ENCODE measurements at places on chromosomes 3 and 15.

- DNase-seq, result no peak
- no peaks in the 10 kb centered on the region for H3K36me3 ChIP-seq
- no peak overlapping the region for H3K27ac ChIP-seq
- H3K27me3 ChIP-seq, result no peaks in the 10 kb centered on the region
Observed at GRCh38 chr3:136979684-136980083, 21.9 kb downstream of the IL20RB start.

GRCh38 chr3:49910409-49911123, 6.9 kb upstream of the MST1R start:
- peaks cover 20% of the 10 kb centered on the region for H3K4me1 ChIP-seq
- no peak for DNase-seq
- H3K4me3 ChIP-seq, result no peak overlapping the region
- H3K27ac ChIP-seq, result no peak overlapping the region
- H3K27me3 ChIP-seq, result no peaks in the 10 kb centered on the region

GRCh38 chr3:60456180-60456579, 795.1 kb downstream of the FHIT start:
- H3K27ac ChIP-seq, result no peak overlapping the region
- H3K4me1 ChIP-seq, result no peaks in the 10 kb centered on the region
- no peaks in the 10 kb centered on the region for H3K36me3 ChIP-seq
- DNase-seq, result no peak
- H3K27me3 ChIP-seq, result no peaks in the 10 kb centered on the region
- no peak overlapping the region for H3K4me3 ChIP-seq

GRCh38 chr3:120263792-120264191, 21.2 kb downstream of the GPR156 start:
- no peak overlapping the region for H3K27ac ChIP-seq
- no peak overlapping the region for H3K4me3 ChIP-seq
- H3K27me3 ChIP-seq, result no peaks in the 10 kb centered on the region
- no peak for DNase-seq

DNA sequence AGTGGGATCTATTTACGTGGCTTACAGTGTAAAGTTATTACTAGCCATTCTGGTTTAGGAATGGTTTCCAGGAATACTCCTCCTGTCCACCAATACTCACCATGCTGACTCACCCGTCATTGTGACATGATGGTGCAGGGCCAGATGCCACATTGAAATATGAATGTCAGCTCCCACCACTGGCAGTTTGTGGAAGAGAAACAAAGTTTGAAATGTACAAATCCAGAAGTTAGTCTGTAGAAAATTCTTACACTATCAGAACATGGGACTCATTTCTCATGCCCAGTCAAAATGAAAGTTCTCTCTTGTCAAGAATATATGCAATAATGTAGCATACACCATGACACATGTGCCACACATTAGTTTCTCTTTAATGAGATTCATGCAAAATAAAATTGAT, 14.4 kb upstream of the TSPAN3 start:
- peaks cover 9% of the 10 kb centered on the region for H3K4me1 ChIP-seq
- H3K36me3 ChIP-seq, result no peaks in the 10 kb centered on the region
- no peak overlapping the region for H3K4me3 ChIP-seq

GRCh38 chr3:43073116-43073835, 32.6 kb downstream of the POMGNT2 start:
- no peaks in the 10 kb centered on the region for H3K27me3 ChIP-seq
- peaks cover 10% of the 10 kb centered on the region for H3K4me1 ChIP-seq
- H3K36me3 ChIP-seq, result no peaks in the 10 kb centered on the region
- DNase-seq, result no peak
- no peak overlapping the region for H3K27ac ChIP-seq

DNA sequence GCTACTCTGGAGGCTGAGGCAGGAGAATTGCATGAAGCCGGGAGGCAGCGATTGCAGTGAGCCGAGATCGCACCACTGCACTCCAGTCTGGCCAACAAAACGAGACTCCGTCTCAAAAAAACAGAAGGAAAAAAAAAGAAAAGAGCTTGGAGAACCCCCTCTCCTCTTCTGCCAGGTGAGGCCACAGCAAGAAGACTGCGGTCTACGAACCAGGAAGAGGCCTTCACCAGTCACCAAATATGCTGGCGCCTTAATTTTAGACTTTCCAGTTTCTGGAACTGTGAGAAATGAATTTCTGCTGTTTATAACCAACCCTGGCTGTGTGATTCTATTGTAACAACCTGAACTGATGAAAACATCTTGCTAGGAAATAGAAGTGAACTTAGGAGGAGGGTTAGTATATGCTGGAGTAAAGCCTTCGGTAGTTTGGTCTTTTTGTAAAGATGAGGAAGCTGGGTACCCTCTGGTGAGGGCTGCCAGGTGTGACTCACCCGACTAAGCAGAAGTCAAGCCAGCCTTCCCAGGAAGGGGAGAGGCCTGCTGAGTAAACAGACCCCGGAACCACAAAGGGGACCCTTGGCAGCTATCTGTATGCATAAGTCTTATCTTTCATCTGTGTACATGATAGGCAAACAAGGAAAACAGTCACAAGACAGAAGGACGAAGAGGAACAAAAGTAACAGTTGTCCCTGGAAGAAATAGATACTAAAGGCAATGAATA, 78.7 kb downstream of the KLF13 start:
- no peaks in the 10 kb centered on the region for H3K4me1 ChIP-seq
- H3K27me3 ChIP-seq, result peaks cover 22% of the 10 kb centered on the region
- H3K36me3 ChIP-seq, result no peaks in the 10 kb centered on the region
- H3K4me3 ChIP-seq, result no peak overlapping the region
- no peak overlapping the region for H3K27ac ChIP-seq

DNA sequence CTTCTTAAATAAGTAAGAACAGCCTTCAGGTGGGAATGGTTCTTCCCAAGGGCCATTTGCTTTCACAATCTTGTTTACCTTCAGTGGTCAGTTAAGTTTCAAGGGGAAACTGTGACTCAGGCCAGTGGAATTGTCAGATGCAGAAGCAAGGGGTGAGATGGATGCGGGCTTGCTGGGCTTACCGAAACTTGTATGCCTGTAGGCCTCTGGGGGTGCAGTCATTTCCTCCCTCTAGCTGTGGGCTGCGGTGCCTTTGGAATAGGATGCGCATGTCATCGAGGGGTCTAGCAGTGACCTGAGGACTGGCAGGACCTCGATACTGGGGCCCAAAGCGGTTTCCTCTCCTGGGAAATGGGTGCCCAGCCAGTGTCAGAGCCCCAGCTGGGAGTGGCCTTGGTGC, 121.6 kb downstream of the EEFSEC start:
- peaks cover 51% of the 10 kb centered on the region for H3K4me1 ChIP-seq
- H3K27ac ChIP-seq, result peak overlapping the region; percentile 99
- H3K4me3 ChIP-seq, result no peak overlapping the region
- H3K36me3 ChIP-seq, result no peaks in the 10 kb centered on the region
- H3K27me3 ChIP-seq, result no peaks in the 10 kb centered on the region

DNA sequence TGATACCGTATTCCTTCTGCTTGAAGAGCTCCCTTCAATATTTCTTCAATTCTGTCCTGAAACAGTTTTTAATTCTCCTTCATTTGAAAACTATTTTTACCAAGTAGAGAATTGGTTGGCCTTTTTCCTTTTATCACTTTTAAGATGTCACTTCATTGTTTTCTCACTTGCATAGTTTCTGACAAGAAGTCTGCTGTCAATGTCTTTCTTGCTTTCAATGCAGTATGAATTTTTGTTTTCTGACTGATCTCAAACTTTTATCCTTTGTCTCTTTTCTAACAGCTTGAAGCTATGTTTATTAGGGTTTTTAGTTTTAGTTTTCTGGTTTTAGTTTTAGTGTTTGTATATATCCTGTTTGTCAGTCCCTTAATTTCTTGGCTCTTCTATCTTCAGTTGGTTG, 364.8 kb upstream of the TPRG1 start:
- H3K27ac ChIP-seq, result no peak overlapping the region
- H3K4me3 ChIP-seq, result no peak overlapping the region
- no peaks in the 10 kb centered on the region for H3K4me1 ChIP-seq
- H3K36me3 ChIP-seq, result peaks cover 13% of the 10 kb centered on the region
- DNase-seq, result no peak
- H3K27me3 ChIP-seq, result no peaks in the 10 kb centered on the region

GRCh38 chr3:140342668-140343067, 335.2 kb upstream of the TRIM42 start:
- peaks cover 10% of the 10 kb centered on the region for H3K4me1 ChIP-seq
- no peak for DNase-seq
- no peaks in the 10 kb centered on the region for H3K27me3 ChIP-seq
- H3K36me3 ChIP-seq, result no peaks in the 10 kb centered on the region
- no peak overlapping the region for H3K4me3 ChIP-seq

DNA sequence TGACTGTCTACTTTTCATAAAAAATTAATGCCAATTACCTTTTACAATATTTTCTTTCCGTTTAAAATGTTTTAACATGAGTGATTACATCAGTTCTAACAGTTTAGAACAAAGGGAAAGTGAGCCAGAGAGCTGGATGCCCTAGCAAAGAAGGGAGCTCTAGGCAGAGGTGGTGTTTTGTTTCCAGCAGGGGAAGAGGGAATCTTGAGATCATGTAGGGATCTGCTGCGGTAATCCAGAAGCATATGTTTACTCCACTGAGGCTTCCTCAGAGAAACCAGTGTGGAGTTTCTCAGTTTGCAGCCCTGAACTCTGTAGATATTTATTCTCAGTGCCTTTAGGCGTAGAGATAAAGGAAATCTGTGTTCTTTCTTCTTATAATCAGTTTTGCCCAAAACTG, 399.3 kb downstream of the NLGN1 start:
- no peak overlapping the region for H3K4me3 ChIP-seq
- no peaks in the 10 kb centered on the region for H3K27me3 ChIP-seq
- no peaks in the 10 kb centered on the region for H3K4me1 ChIP-seq
- no peak for DNase-seq

DNA sequence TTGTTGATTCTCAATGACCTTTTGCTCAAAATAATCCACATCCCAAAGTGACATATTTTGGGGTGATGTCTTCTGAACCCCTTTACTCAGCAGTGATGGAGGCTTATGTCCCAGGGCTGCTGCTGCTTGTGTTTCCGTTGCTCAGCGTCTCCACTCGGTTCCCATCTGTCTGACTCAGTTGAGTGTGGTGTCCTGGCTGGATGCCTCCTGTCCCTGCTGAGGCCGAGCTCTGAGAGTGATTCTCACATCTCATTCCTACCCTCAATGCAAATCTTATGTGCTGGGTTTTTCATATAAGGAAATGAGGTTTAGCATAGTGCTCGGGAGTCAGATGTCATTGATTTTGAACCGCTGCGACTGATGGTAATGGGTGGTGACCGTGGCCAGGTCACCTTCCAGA, 247.4 kb downstream of the GABRG3 start:
- no peaks in the 10 kb centered on the region for H3K27me3 ChIP-seq
- no peaks in the 10 kb centered on the region for H3K4me1 ChIP-seq
- DNase-seq, result no peak
- no peaks in the 10 kb centered on the region for H3K36me3 ChIP-seq

DNA sequence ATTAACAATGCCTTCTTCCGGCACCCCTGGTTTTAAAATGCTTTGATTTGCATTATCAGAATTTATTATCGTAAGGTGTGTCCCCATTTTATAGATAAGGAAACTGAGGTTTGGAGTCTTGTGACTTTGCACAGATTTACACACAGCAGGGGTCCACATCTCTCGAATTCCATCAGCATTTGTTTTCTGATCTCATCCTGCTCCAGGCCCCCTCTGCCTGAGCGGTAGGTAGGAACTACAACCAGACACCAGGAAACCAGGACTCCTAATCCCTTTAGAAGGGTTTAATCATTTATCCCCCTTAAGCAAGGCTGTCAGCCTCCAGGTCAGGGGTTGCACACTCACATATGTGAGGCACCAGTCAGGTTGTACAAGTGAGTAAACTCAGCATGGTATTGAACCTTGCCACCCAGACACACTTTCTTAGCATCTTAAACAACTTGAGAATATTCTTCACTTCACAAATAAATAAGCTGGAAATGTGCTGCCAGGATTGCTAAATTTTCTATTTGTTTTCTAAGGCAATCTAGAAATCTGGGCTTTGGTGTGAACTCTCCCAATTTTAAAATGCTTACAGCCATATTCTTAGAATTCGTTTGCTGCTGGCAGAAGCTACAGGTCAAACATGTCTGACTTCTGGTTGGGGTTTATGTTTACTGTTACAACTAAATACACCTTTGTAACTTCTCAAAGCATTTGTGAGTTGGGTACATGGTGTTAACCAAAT, 31.7 kb upstream of the CMTM7 start:
- H3K27ac ChIP-seq, result no peak overlapping the region
- no peaks in the 10 kb centered on the region for H3K36me3 ChIP-seq
- H3K27me3 ChIP-seq, result no peaks in the 10 kb centered on the region

GRCh38 chr15:78130466-78131294, 565 bp downstream of the CIB2 start:
- H3K36me3 ChIP-seq, result no peaks in the 10 kb centered on the region
- no peak overlapping the region for H3K27ac ChIP-seq
- DNase-seq, result no peak
- no peaks in the 10 kb centered on the region for H3K27me3 ChIP-seq

DNA sequence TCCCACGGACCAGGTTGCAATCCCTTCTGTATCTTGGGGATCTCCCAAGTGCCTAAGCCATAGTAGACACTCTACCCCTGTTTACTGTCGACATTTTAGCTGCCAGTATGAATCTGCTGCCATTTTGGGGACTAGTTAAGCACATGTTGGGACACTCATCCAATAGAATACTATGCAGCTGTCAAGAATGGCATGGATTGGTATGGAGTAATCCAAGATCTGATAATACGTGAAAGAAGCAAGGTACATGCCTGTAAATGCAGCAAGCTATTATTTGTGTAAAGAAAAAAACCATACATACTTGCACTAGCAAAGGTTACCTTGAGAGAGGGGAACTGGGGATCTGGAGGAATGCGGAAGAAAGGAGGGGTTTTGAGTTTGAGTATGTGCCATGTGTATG, 129.3 kb downstream of the SMAD6 start:
- H3K36me3 ChIP-seq, result no peaks in the 10 kb centered on the region
- peaks cover 69% of the 10 kb centered on the region for H3K4me1 ChIP-seq
- peak overlapping the region; percentile 77 for H3K27ac ChIP-seq
- H3K4me3 ChIP-seq, result no peak overlapping the region

All from PC-9 (cell line).